ENCODE measurements at places on chromosomes 5 and 9. TPM values are rescaled to one million over a fixed set of nuclear protein-coding genes. Genes with fewer than 3 reads are reported as not detected.

DNA sequence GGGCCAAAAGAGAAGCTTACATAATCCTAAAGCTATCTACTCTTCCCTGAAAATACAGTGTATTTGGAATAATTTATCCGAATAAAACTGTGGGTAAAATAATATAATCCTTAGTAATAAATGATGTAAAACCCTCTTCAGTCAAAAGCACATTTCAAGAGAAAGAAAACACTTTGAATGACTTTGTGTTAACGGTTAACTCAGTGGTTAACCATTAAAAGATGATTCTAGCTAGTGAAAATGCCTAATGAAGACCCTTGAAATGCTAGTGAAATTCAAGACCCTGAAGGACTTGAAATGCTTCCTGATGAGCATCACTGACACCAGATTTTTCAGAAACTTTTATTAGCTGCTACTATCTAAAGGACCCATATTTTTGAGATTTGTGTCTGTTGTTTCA is 70.7 kb downstream of the COX7C start:
- no peak for DNase-seq

GRCh38 chr9:15103290-15103689 is 193.1 kb upstream of the FREM1 start:
- DNase-seq = no peak

The ADAM19 gene
- total RNA-seq = 12.1 TPM

DNA sequence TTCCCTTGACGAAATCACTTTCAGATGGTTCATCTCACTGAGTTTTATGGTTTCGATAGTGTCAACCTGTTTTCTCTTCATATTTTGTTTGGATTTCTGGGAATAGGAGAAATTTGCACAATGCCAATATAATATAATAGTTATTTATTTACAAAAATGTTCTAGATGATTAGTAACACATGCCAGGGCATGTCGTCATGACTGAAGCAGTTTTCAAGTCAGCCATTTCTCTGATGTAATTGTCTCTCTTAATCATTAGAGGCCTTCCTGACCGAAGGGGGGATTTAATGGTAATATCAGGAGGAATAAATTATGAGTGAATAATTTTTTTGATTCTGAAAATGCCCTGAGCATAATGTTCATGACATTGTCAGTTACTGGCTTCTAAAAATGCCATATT is 246.5 kb upstream of the ATP10B start:
- DNase-seq = no peak

The RNF183 gene
- not detected for total RNA-seq

DNA sequence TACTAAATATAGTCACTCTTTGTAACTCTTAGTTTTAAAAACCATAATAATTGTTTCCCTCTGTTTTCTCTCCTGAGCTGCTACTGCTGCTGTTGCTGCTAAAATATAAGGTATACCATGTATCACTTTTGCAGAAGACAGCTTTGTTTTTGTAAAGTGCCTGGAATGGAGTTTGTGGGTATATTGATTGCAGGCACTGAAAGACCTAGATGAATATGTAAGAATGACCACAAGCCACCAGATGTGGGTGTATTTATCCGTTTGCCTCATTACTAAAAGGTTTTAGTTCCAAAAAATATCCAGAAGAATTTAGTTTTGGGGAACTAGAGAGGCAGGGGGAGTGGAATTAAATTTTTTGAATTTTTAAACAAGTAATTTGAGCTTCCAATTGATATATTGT is 151.1 kb upstream of the CDKN2B start:
- DNase-seq = no peak

The OXCT1 gene
- 36.5 TPM for total RNA-seq

The PCDHA4 gene
- total RNA-seq = 0.88 TPM

The CCDC152 gene
- 0.36 TPM for total RNA-seq

GRCh38 chr9:97438666-97439065 is 26.8 kb downstream of the TDRD7 start:
- DNase-seq = no peak

GRCh38 chr5:15105799-15106393 is 234.3 kb upstream of the ANKH start:
- peak; percentile 86 for DNase-seq
